Hindlimb muscle (tissue), 1 donor: ENCODE measurements at places on chromosomes 5 and 9.
A peak's percentile ranks its signal among the peaks of the same experiment; 100 is the strongest.

DNA sequence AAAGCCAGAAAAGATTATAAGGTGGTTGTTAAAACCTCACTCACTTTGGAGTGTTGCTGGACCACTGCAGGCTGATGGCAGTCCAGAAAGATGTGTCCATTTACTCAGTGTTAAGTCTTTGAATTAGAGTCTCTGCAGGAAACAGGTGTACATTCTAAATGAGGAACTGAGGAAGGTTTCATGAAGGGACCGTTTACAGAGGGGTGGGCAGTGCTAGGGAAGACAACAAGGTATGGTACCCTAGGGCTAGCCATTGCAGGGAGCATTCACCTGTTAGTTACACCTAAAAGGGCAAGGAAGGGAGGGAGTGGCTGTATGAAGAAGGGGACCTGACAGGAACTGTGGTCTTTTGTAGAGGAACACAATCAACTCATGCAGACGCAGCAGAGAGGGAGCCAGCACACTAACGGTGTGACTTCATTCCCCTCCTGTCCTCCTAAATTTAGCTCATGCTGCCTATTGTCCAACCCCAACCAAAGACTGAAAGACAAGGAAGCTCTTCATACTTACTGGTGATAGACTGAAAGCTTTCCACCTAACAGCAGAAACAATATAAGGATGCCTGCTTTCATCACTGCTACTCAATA lies 32.2 kb upstream of the PAX5 start:
- DNase-seq = no peak

- DNase-seq = no peak
These were observed 51.4 kb downstream of the NEURL1B start for GRCh38 chr5:172692451-172692850.

DNA sequence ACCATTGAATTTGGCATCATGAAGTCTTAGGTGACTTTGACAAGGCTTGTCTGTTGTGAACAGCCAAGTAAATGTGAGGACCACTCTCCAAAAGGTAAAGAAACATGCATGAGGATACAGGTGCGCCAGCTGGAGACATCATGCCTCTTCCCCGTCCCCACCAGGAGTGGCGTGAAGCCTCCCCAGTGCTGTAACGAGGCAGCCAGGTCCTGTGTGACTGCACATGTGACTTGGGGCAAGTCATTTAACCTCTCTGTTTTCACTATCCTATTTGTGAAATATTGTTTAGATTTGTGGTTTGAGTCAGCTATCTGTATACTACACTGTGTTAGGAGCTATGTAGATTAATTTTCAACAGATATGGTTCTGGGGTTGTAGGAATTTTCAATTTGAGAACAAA lies 65.0 kb downstream of the DOCK8 start:
- DNase-seq = no peak

DNA sequence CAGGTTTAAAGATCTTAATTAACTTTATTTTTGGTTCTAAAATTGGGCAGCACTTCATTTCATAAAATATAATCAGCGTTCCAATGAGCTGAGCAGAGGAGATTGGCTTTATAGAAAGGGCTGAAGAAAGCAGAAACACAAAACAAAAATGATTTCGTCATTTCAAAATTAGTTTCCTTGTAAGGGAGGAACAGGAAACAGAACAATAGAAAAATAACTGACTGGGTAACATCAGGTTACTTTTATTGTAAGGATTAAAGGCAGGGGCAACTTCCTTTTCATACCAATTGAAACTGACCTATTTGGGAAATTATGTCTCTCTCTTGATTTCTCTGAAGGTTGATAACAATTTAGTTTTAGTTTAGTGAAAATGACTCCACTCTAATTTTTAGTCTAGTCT lies 157.1 kb downstream of the ATP10B start:
- DNase-seq = no peak

GRCh38 chr9:20621471-20622329 lies 599 bp downstream of the MLLT3 start:
- peak; percentile 81 for DNase-seq
